ENCODE measurements at places on chromosomes 2 and 18. TPM values are rescaled to one million over a fixed set of nuclear protein-coding genes. Genes with fewer than 3 reads are reported as not detected.

IL37 gene
- not detected for total RNA-seq

DNA sequence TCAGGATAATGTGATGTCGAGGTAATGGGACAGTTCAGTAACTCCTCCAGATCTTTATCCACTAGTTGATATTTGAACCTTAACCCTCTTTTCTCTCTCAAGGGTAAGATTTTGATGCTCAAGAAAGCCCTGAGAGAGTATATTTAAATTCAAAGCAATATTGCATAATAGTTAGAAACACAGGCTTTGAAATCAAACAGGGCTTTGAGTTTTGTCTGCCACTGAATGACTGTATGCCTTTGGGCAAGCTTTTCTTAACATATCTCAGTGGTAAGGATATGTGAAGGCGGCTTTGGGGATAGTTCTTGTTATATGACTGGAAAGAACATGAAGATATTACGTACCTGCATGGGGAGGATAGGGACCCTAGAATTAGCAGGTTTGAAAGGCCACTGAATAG, 11.1 kb downstream of the ITPRID2 start:
- DNase-seq, result no peak

ZNF521 gene
- 16.1 TPM for total RNA-seq

- DNase-seq, result no peak
Measured at GRCh38 chr2:2010251-2010650, 265.9 kb upstream of the PXDN start.

DNA sequence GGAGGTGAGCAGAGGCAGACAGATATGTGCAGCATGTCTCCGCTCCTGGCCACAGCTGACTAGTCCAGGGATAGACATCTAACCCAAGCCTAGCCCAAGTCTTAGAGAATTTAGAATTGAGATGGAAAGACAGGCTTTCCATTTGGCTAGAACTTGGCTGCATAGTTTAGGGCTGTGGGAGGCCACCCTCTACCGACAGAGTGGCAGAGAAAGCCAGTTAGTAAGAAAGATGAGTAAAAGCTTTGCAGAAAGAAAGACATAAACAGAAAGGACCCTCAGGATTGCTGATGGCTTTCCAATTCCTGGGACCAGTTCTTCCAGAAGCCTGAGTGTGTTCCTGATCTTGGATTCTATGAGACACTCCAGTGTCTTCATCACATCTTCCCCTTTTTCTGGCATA, 62.1 kb downstream of the DYM start:
- no peak for DNase-seq

GRCh38 chr2:85662899-85663593, 5.0 kb downstream of the SFTPB start:
- peak; percentile 60 for DNase-seq

ANXA4 gene
- 19.5 TPM for total RNA-seq

MC5R gene
- total RNA-seq, result not detected

DNA sequence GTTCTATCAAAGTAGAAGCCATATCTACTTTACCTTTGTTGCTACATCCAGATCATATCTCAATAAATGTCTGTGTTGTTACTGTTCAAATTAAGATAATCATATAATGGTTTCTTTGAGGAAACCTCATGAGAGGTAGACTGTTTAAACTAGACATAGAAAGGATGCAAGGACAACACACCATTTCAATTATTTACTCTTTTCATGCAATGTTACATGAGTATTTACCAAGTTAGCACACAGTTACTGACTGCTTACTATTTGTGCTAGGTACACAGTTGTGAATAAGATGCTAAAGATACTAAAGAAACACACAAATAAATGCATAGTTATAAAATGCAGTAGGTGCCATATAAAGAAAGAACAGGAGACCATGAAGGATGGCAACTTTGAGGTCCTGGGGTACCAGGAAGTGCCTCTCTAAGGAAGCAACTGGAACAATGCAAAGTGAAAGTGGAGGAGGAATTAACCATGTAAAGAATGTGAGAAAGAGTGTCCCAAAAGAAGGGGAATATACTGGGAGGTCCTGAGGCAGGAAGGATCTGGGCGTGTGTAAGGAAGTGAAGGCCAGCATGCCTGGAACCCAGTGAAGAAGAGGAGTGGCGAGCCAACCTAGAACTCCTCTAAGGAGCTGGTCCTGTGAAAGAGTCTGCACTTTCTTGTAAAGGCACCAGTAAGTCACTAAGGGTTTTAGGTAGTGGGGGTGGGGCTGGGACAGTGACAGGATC, 39.4 kb downstream of the RBMS1 start:
- no peak for DNase-seq

DNA sequence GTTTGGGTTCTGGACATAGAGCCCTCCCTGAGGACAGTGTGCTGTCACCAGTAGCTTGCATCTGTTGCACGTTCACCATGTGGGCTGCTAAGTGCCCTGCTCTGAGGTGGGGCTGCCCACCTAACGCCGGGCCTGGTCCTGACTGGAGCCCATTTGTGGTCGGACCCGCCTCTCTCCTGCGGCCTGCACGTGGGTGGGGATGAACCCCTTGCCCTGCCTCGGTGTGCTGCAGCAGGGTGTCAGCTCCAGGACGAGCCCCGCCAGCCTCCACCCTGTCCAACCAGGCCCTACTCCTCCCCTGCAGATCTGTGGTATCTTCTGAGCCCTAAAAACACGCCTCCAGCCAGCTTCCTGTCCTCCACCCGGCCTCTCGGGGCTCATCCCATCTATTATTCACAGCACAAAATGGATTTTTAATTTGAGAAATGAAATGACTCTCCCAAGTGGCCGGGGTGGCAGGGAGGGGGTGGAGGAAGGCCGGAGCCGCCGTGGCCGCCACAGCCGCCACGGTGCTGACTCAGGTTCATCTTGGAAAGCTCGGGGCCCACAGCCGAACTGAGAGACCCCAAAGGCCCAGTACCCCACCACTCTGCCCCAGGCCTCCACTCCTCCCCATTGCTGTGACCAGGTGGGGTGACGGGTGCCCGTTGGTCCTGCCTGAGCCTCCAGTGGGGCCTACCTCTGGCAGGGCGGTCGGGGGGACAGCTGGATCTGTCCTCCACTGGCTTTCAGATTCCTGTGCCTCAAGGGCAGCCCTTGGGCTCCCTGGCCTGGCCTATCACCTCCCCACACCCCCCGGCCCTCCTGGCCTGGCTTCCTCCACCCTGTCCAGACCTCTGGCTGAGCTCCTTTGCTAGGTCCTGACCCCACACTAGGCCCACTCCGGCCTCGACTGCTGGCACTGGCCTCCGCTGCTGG, 2.8 kb upstream of the ECEL1 start:
- DNase-seq, result no peak

NT5C1B gene
- not detected for total RNA-seq

DNA sequence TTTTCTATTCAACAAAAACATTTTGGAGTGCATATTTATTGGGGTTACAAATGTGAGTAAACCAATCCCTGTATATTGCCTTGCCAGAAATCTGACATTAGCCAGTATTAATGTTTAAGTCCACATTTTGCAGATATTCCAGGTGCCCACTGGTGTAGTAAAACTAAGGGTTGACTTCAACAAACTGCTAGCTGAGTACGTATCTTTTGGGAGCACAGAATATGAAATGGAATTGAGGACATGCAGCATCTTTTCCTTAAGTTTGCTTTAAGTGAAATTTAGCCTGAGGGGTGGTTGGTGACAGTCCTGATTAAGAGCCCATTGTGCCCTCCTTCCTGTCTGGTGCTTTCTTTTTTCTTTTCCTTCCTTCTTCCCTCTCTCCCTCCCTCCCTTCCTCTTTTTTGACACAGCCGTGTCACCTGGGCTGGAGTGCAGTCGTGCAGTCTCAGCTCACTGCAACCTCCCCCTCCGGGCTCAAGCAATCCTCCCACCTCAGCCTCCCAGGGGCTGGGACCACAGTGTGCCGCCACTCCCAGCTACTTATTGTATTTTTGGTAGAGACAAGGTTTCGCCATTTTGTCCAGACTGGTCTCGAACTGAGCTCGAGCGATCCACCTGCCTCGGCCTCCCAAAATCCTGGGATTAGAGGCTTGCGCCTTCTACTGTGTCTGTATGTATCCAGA, 1.6 kb downstream of the NUP35 start:
- DNase-seq, result no peak

GRCh38 chr2:85772019-85772745, 18.4 kb downstream of the ATOH8 start:
- DNase-seq, result peak; percentile 99

GRCh38 chr18:13382954-13383827, 164.6 kb downstream of the LDLRAD4 start:
- no peak for DNase-seq

DNA sequence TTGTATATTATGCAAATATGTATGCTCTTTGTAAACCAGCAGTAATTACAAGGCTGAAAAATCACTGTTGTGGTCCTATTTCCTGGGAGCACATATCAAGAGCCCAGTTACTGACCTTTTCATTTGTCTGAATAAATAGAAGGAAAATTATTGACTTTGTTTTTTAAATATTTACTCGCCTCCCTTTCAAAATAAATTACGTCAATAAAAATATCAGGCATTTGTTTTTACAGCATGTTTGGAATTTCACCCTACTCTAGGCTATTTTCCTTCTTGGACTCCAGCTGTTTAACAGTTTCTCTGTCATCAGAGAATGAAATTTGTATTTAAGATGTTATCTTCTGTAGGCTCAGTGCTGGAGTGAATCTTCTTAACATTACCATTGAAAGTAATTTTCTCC, 59.9 kb upstream of the LRATD1 start:
- DNase-seq, result no peak

DNA sequence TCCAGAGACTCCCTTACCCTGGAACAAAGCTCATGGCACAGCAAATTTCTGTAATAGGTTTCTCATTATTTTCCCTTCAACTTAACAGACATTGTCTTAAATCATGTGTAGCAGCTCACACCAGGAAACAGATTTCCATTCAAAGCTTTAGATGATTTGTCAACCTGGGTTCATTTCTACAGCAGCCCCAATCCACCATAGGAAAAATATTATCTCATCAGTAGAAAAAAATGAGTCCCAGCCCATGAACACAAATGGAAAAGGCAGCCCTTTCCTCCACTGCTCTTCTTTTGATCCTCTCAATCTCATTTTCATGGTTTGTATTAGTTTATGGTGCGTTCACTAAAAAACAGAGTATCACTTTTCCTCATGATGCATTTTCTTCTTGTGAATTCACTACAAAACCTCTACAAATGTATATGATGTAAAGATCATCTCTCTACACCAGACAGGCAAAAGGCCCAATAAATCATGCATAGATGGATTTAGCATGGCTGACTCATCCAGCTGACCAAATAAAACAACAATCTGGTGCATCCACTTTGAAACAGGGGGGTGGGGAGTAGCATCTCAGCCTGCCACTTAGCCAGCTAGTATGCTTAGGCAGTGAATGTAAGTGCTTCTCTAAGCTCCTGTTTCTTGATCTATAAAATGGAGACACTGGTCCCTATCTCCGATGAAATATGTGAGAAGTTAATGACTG, 78.6 kb downstream of the SATB2 start:
- no peak for DNase-seq

CDK15 gene
- total RNA-seq, result 0.21 TPM

- no peak for DNase-seq
Measured at GRCh38 chr18:79515944-79516351, 120.2 kb downstream of the NFATC1 start.

PHOSPHO2 gene
- 2.5 TPM for total RNA-seq

GRCh38 chr2:162126527-162126926, 25.5 kb downstream of the GCG start:
- DNase-seq, result no peak

BUB1 gene
- total RNA-seq, result 1.1 TPM

DNA sequence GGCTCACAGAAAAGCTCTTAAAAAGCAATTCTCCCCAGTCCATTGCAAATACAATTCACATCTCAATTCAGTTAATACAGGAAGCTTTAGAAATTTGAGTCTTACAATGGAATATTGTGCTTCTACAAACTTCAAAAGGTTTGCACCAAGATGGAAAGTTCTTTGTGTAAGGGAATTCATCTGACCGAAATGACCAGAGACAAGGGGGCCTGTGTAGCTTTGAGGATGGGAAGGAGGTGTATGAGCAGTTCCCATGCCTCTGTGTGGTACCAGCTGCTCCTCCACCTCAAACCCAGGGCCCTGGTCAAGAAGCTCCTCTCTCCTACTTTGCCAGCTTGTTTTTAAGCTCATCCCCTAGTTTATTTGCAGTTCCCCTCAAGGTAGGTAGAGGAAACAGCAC, 312.8 kb upstream of the PKDCC start:
- no peak for DNase-seq

DNA sequence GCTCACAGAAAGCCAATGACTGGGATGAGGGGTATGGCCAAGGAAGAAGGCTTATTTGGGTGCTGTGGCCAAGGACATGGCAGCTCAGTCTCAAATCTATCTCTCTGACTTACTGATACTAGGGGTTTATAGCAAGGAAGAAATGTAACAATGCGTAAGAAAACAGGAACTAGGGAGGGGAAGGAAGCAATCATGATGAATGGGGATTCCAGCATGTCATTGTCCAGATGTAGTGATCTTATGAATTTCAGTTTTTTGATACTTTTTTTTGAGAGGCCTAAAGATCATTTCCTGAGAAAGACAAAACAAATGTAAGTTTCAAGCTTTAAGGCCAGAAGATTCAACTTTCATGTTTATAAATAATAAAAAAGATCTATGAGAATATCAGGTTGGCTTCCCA, 298.6 kb upstream of the FAM98A start:
- DNase-seq, result no peak

FBXO15 gene
- total RNA-seq, result 0.25 TPM

DNA sequence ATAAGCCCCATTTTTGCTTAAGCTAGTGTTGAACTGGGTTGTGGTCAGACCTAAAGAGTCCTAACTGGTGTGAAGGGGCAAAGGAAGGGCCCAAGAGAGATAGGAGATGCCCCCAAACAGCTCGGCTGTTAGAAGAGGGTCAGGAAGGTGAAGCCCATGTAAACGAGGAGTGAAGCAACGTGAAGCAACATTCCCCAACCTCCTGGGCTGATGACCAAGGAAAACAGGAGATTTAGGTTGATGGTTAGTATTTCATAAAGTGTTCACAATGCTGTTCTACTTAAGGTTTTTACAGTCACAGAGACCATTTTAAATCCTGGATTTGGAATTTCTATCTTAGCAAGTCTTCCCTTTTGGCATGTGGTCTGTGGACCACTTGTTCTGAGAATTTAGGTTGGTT, 144.0 kb upstream of the SERPINE2 start:
- no peak for DNase-seq

HRH4 gene
- not detected for total RNA-seq

DNA sequence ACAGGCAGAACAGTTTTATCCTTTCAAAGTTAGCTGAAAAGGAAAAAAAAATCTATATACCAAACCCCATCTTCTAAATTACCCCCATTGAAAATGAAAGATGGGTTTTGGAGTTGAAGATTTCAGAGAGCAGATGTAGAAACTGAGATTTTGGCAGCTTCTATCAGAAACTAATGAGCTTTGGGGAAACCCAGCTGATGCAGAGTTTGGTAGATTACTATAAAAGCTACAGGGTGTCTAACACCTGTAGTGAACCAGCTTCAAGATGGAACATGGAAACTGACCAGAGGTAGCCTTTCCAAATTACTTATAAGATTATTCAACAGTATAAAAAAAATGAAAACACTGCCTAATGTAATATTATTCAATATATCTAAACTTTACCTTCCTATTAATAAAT, 583.1 kb downstream of the XIRP2 start:
- DNase-seq, result no peak

DNA sequence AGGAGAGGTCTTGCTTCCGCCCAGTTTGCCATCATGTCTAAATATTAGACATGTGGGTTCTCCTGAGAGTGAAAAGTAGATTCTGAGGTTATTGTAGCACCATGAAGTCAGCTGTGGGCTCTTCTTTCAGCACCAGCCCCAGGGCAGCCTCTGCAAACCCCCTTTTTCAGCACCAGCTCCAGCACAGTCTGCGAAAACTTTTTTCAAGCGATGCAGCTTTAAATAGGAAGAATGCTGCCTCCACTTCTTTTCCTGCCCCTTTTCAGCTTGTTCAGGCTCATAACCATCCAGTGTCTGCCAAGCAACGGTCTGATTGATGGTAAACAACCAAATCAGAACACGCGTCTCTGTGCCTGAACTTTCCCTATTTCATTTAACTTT, at the start of gene COL5A2:
COL5A2 (minus strand) TSS at position 192 of the 381 bp plus-strand sequence; CDS start at position 35, 157 bp downstream.
- DNase-seq, result no peak
